ENCODE measurements at places on chromosomes 6 and 20. TPM values are rescaled to one million over a fixed set of nuclear protein-coding genes. Genes with fewer than 3 reads are reported as not detected.

The OR2B6 gene
- not detected for total RNA-seq

The PROCR gene
- 53.3 TPM for total RNA-seq

The SMIM26 gene
- 88.3 TPM for total RNA-seq

The ZBTB12 gene
- 6.4 TPM for total RNA-seq

The UBD gene
- total RNA-seq: 1.4 TPM

The CPNE5 gene
- 0.26 TPM for total RNA-seq

The DYNLT2 gene
- 1.6 TPM for total RNA-seq

The PREX1 gene
- 33.9 TPM for total RNA-seq

The GMPR gene
- total RNA-seq: 0.49 TPM

Measured in A375 (cell line).